Vagina (tissue), 2 donors: ENCODE measurements at places on chromosomes 3 and 15. TPM values are rescaled to one million over a fixed set of nuclear protein-coding genes. Genes with fewer than 3 reads are reported as not detected.
A peak's percentile ranks its signal among the peaks of the same experiment; 100 is the strongest.

ATP13A4 gene
- 13.0 TPM for total RNA-seq

SLC26A6 gene
- 35.1 TPM for total RNA-seq

PFN2 gene
- 49.4 TPM for total RNA-seq

CPN2 gene
- total RNA-seq, result not detected

MST1R gene
- 38.1 TPM for total RNA-seq

FGF12 gene
- 1.5 TPM for total RNA-seq

CPLX3 gene
- total RNA-seq, result not detected

GPR149 gene
- not detected for total RNA-seq

PML gene
- 107 TPM for total RNA-seq

DNA sequence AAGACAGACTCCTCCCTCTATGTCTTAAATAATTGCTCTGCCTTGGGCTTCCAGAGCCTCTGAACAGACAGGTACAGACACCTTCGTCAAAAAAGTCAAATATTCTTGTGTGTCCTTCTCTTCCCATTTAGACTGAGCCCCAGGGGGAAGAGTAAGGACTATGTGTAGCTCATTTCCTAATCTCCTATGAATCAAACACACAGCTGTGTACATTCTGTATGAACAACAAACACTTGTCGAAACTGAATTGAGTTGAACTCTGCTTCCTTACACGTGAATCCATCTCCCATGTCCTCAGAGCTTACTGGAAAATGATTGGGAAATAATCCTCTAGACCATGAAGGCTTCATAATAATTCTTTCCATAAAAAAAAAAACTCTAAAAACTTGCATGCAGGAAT lies 80.8 kb downstream of the MOBP start:
- H3K27me3 ChIP-seq, result no peaks in the 10 kb centered on the region
- no peak overlapping the region for H3K27ac ChIP-seq
- DNase-seq, result no peak
- H3K36me3 ChIP-seq, result no peaks in the 10 kb centered on the region

GRCh38 chr3:40317061-40317855 lies 7.8 kb downstream of the EIF1B start:
- DNase-seq, result no peak
- no peak overlapping the region for H3K4me3 ChIP-seq
- no peaks in the 10 kb centered on the region for H3K27me3 ChIP-seq
- H3K4me1 ChIP-seq, result peaks cover 10% of the 10 kb centered on the region
- H3K36me3 ChIP-seq, result no peaks in the 10 kb centered on the region
- no peak overlapping the region for H3K27ac ChIP-seq

GRCh38 chr3:73734211-73735089 lies 109.7 kb upstream of the PDZRN3 start:
- H3K27me3 ChIP-seq, result no peaks in the 10 kb centered on the region
- DNase-seq, result no peak
- no peaks in the 10 kb centered on the region for H3K36me3 ChIP-seq
- H3K4me3 ChIP-seq, result no peak overlapping the region
- no peak overlapping the region for H3K27ac ChIP-seq
- no peaks in the 10 kb centered on the region for H3K4me1 ChIP-seq

DNA sequence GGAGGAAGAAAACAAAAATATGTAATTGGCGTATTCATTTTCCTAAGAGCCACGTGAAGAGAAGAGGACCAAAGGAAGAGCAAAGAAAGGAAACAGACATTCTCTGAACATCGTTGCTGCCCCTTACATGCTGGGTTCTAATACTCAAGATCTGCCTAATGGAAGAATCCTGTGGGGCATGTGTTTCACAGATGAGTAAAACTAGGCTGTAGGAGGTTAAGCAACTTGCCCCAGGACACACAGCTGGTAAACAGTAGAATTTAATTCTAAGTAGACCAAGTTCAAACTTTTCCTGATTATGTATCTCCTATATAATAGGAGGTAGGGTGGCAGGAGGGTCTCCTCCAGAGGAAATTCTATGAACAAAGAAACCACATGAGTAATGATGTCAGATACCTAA lies 106.1 kb upstream of the TNFAIP8L3 start:
- H3K4me1 ChIP-seq, result no peaks in the 10 kb centered on the region
- H3K4me3 ChIP-seq, result no peak overlapping the region
- no peaks in the 10 kb centered on the region for H3K36me3 ChIP-seq
- no peak for DNase-seq
- H3K27me3 ChIP-seq, result no peaks in the 10 kb centered on the region

DNA sequence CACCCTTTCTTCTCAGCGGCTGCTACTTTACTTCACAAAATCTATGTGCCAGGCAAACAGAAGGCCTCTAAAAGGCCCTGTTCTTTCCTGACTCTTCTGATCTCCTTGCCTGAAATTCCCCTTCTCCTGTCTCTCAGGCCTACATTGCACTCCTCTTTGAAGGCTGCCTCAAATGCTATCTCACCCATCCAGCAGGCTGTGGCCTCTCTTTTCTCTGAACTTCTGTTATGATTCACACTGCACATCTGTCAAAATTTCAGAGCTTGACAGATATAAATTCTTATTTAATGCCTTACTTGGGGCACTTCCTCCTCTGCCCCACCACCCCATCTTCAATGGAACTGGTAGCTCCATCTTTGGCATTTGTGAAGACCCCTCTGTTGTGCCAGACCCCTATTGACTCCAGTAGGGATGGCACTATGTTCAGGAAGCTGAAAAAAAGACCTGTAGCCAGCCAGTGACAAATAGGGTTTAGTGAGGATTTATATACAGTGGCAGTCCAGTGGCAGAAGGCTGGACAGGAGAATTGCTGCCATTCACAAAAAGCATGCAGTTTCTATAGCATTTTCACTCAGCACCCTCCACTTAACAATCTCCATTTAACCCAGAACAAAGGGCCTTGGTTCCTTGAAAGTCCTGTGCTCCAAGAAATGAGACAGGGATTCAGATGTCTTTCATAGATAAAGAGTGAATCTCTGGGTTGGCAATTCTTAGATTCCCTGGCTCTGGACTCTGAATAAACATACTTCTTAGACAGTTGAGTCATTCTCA lies 415.8 kb upstream of the GRM7 start:
- H3K4me3 ChIP-seq, result no peak overlapping the region
- H3K4me1 ChIP-seq, result no peaks in the 10 kb centered on the region
- no peak overlapping the region for H3K27ac ChIP-seq
- no peaks in the 10 kb centered on the region for H3K36me3 ChIP-seq
- H3K27me3 ChIP-seq, result no peaks in the 10 kb centered on the region
- no peak for DNase-seq

DNA sequence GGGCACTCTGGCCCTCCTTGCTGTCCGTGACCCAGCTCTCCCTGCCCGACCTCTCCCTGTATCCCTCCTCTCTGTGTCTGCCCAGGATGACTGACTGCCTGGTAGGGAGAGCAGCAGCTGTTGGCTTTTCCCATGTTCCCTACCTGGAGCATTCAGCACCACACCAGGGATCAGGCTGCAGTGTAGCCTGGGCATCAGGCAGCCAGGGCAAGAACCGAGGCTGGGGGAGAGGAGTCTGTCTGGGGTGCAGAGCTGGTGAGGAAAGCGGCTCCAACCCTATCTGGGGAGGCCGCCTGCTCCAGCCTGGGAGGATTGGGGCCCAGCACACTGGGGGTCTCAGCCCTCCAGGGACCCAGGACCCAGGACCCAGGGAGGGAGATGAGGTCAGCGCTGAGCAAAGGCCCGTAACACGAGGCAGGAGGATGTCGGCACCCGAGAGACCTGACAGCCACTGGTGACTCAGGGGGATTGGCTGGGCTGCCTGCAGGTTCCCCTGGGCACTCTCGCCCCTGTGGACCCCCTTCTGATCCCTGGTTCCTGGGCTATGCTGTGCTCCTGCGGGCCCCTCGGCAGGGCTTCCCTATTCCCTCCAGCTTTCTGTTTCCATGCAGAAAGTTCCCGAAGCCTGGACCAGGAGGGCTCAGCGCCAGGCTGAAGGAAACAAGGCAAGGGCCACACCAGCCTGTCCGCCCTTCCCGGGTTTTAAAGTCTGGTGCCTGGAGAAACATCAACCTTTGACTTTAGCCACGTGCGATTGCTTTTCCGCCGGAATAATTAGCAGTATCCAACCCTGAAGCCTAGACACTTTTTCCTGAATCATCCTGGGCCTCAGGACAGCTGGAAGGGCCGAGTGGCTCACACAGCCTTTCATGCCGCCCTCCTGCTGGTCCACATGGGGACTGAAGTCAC lies 128.2 kb upstream of the MEF2A start:
- peak overlapping the region; percentile 26 for H3K27ac ChIP-seq
- no peaks in the 10 kb centered on the region for H3K36me3 ChIP-seq
- no peak overlapping the region for H3K4me3 ChIP-seq
- peaks cover 67% of the 10 kb centered on the region for H3K4me1 ChIP-seq

GRCh38 chr3:177817751-177818150 lies 620.5 kb upstream of the TBL1XR1 start:
- H3K4me3 ChIP-seq, result no peak overlapping the region
- peaks cover 20% of the 10 kb centered on the region for H3K4me1 ChIP-seq
- no peaks in the 10 kb centered on the region for H3K36me3 ChIP-seq
- DNase-seq, result no peak

DNA sequence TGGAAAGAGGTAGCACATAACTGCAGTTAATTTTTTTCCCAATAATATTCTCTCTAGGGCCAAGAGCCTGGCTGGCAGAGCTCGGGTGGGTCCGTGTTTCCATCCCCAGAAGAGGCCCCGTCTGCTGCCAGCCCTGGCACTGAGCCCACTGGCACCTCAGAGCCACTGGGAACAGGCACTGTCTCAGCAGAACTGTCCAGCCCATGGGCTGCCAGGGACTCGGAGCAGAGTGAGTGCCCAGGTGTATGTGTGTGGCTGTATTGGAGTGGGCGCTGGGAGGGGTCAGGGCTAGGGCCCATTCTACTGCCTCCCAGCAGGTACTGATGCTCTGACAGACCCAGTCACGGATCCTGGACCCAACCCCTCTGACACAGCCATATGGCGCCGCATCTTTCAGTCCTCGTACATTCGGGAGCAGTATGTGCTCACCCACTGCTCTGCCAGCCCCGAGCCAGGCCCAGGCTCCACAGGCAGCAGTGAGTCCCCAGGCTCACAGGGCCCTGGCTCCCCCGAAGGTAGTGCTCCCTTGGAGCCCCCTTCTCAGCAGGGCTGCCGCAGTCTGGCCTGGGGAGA lies 8.9 kb downstream of the VWA5B2 start:
- H3K36me3 ChIP-seq, result peaks cover 10% of the 10 kb centered on the region
- no peak for DNase-seq
- H3K4me1 ChIP-seq, result peaks cover 9% of the 10 kb centered on the region

DNA sequence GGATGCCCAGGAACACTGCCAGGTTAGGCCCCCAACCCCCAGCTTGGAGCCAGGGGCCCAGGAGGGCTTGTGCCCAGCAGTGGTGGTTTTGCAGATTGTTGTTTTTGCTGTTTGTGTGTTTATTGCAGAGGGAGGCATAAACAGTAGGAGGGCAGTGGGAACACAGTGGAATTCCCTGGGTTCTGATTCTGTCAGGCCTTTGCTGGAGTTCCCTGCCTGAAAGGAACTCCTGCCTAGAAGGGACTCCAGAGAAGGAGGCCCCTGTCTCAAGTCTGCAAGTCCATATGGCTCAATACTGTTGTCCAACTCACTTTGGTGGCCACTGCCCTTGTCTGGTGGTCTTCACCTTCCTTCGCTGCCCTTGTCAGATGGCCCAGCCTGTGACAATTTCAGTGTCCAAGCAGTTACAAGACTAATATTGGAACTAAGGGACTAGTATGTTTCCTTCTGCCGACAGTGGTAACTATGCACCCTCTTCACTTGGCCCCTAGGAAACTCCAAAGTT lies 47.4 kb upstream of the RAB6B start:
- H3K36me3 ChIP-seq, result no peaks in the 10 kb centered on the region
- peaks cover 22% of the 10 kb centered on the region for H3K4me1 ChIP-seq
- DNase-seq, result no peak
- H3K4me3 ChIP-seq, result no peak overlapping the region

- no peaks in the 10 kb centered on the region for H3K27me3 ChIP-seq
- no peak overlapping the region for H3K4me3 ChIP-seq
- H3K4me1 ChIP-seq, result no peaks in the 10 kb centered on the region
- no peak for DNase-seq
Measured at GRCh38 chr15:94370206-94370935, 139.0 kb downstream of the MCTP2 start.

GRCh38 chr3:134769287-134769868 lies 25.7 kb upstream of the EPHB1 start:
- H3K4me1 ChIP-seq, result no peaks in the 10 kb centered on the region
- no peak for DNase-seq
- no peak overlapping the region for H3K27ac ChIP-seq
- H3K36me3 ChIP-seq, result no peaks in the 10 kb centered on the region
- H3K27me3 ChIP-seq, result no peaks in the 10 kb centered on the region
- no peak overlapping the region for H3K4me3 ChIP-seq

DNA sequence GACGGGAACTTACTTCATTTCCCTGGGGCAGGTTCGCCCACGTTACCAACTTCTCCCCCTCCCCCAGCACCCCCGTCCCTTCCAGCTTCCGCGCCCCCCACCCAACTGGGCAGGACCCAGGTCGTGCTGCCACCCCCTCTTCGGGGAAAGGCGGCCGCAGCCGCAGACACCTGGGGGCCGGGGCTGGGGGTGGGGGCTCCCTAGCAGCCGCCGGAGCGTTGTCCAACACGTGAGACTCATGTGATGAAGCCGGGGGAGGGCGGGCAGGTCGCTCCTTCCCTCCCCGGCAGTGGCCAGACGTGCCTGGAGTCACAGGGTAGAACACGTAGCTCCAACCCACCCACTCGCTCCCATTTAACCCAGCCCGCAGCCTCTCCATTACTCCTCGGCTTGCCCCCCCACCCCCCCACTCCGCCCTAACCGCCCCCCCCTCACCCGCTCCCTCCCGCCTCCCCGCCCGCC lies 240 bp upstream of the BHLHE40 start:
- H3K36me3 ChIP-seq, result no peaks in the 10 kb centered on the region
- peaks cover 57% of the 10 kb centered on the region for H3K4me1 ChIP-seq
- H3K4me3 ChIP-seq, result peak overlapping the region; percentile 76
- no peaks in the 10 kb centered on the region for H3K27me3 ChIP-seq

- H3K4me3 ChIP-seq, result peak overlapping the region; percentile 64
- no peaks in the 10 kb centered on the region for H3K36me3 ChIP-seq
- DNase-seq, result no peak
- H3K27me3 ChIP-seq, result no peaks in the 10 kb centered on the region
- no peaks in the 10 kb centered on the region for H3K4me1 ChIP-seq
- peak overlapping the region; percentile 96 for H3K27ac ChIP-seq
Measured at GRCh38 chr3:128681369-128681829, 30.8 kb upstream of the RPN1 start.

DNA sequence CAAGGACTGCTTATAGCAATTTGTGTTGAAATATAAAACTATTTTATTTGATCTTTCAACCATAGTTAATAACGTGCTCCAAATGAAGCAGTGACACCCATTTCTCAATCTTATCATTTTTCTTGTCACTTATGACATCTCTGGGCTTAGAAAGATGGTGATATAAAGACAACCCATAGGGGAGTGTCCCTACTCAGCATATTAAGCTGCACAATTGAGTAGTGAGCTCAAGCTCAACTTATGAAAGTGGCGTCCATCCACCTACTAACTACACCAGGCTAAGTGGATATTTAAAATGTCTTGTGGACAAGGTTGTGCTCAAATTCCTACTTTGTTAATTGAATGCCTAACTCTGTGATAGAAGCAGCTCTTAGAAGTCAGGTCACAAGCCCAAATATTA lies 46.7 kb downstream of the SLC9C1 start:
- H3K4me3 ChIP-seq, result no peak overlapping the region
- no peaks in the 10 kb centered on the region for H3K36me3 ChIP-seq
- H3K27ac ChIP-seq, result no peak overlapping the region
- no peaks in the 10 kb centered on the region for H3K4me1 ChIP-seq
- no peaks in the 10 kb centered on the region for H3K27me3 ChIP-seq
